ENCODE measurements at places on chromosomes 4 and X. TPM values are rescaled to one million over a fixed set of nuclear protein-coding genes. Genes with fewer than 3 reads are reported as not detected.

The MTNR1A gene
- not detected for total RNA-seq

- DNase-seq = no peak
- H3K4me1 ChIP-seq = no peaks in the 10 kb centered on the region
- H3K27ac ChIP-seq = no peak overlapping the region
Measured at GRCh38 chrX:13996650-13997049, 33.0 kb downstream of the GEMIN8 start.

DNA sequence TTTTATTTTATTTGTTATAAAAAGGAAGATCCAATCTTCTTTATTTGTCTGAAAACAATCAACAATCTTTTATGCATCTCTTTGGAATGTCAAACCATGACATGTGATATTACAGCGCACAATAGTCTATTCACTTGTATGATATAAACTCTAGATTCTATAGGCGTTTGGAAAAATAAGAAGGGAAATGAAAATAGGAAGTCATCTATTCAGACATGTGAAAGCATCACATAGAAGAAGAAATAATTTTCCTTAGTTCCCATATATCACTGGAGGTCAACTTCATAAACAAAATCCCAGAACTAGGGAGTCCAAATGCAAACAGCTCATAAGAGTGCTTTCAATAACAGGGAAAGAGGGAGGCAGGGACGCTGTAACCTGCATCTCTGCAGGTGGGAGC, 139.5 kb upstream of the RASGEF1B start:
- DNase-seq = no peak
- H3K27ac ChIP-seq = no peak overlapping the region
- no peaks in the 10 kb centered on the region for H3K27me3 ChIP-seq

- H3K4me1 ChIP-seq = no peaks in the 10 kb centered on the region
- H3K27me3 ChIP-seq = peaks cover 11% of the 10 kb centered on the region
- no peak overlapping the region for H3K27ac ChIP-seq
- H3K36me3 ChIP-seq = peaks cover 2% of the 10 kb centered on the region
- H3K4me3 ChIP-seq = no peak overlapping the region
Measured at GRCh38 chr4:41041551-41041950, 172.8 kb downstream of the APBB2 start.

GRCh38 chr4:38957261-38957815, 74.9 kb downstream of the TMEM156 start:
- DNase-seq = no peak
- H3K4me3 ChIP-seq = no peak overlapping the region
- no peaks in the 10 kb centered on the region for H3K27me3 ChIP-seq
- peaks cover 3% of the 10 kb centered on the region for H3K36me3 ChIP-seq

- H3K27me3 ChIP-seq = no peaks in the 10 kb centered on the region
- no peak overlapping the region for H3K27ac ChIP-seq
- H3K4me1 ChIP-seq = no peaks in the 10 kb centered on the region
- H3K4me3 ChIP-seq = no peak overlapping the region
Measured at GRCh38 chr4:156217236-156217635, 263.6 kb upstream of the CTSO start.

Data from activated naive CD8-positive, alpha-beta T cell treated with anti-CD3 and anti-CD28 coated beads for 36 hours (primary cell).